Fibroblast of villous mesenchyme (primary cell): ENCODE measurements at places on chromosomes 4 and X. TPM values are rescaled to one million over a fixed set of nuclear protein-coding genes. Genes with fewer than 3 reads are reported as not detected.

The DDX53 gene
- total RNA-seq: under 0.01 TPM in 1 of 2 replicates, not detected in the other

The KLKB1 gene
- not detected in 2 replicates for total RNA-seq

The HS6ST2 gene
- total RNA-seq: not detected in 2 replicates

The PFKFB1 gene
- under 0.01 TPM in 1 of 2 replicates, not detected in the other for total RNA-seq

The CXorf65 gene
- total RNA-seq: not detected in 2 replicates

The F9 gene
- total RNA-seq: not detected in 2 replicates

The IL2RG gene
- total RNA-seq: not detected in 2 replicates

The AFAP1 gene
- total RNA-seq: 84.4 and 133 TPM in 2 replicates

The VGLL1 gene
- total RNA-seq: not detected in 2 replicates

The SLC26A1 gene
- under 0.01 and 0.32 TPM in 2 replicates for total RNA-seq
